Stimulated activated CD4-positive, alpha-beta T cell treated with anti-CD3 and anti-CD28 coated beads, Interleukin-1b, Interleukin-23, amount 100 ng/mL, for 24 hours (primary cell): ENCODE measurements at places on chromosomes 11 and 22.

DNA sequence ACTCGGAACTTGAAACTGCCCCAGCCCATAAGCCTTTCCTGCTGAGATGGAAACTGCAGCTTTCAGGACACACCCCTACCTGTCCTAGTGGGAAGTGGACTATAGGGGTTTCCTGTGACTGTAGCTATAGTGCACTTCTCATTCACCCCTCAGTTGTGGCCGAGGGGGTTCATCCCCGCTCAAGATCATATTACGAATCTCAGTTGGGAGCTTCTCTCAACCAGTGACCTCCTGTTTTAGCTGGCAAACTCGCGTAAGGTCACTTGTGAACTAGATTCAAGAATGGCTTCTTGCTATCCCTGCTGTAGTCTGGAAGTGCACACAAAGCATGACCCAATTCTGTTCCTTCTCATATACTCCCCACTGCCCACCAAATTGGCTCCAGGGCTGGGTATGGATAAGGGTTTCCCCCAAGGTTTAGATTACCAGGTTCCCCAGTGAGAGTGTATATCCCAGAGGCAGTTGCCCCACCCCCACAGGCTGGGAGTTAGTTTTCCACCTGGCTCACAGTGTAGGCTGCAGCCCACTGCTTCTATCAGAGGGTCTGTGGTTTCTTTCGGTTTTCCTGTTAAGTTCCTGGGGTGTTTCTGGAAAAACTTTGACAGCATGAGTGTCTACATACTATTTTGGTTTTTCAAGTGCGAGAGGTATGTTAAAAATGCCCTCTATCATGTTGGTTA lies 812.9 kb downstream of the JRKL start:
- DNase-seq = no peak

GRCh38 chr11:17639781-17640180 lies 79.6 kb upstream of the MYOD1 start:
- DNase-seq = no peak

GRCh38 chr22:25059438-25059837 lies 106.9 kb downstream of the KIAA1671 start:
- no peak for DNase-seq

DNA sequence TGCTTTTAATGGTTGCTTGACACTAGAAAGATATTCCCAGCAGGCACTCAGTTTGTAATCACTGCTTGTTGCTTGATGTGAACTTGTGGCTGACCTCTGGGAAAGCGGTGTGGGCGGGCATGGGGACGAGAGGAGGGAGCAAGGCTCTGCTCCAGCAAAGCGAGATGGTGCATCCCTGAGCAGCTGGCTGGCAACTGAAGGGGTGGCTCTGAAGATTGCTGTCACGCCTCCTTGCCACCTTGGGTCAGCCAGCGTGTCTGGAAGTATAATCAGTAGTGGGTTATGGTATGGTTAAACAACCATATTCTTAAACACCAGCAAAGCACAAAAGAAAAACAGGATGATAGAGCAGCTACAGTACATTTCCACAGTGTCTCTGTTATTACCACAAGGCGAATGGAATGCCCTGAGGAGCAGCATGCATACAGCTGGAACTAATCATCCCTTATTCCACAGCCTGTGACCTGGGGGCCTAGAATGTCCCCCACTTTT lies 124.5 kb downstream of the TRIM44 start:
- no peak for DNase-seq

DNA sequence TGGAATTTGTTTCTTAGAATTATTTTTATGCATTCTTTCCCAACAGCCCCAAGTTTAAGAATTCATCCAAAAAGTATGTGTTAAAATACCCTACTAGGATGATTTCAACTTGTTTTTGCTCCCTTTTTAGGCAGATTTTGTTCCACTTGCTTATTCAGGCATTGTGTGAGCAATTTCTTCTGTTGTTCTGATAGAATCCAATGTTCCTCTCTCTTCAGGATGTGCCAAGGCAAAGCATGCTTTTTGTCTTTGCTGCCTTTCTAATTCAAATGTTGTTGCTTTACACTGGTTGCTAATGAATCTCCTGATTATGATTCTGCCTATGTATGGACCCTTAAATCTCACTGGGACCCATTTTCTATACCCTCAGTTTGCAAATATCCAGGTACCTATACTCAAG lies 131.2 kb upstream of the ARHGAP42 start:
- no peak for DNase-seq

GRCh38 chr11:11789735-11790369 lies 51.9 kb upstream of the USP47 start:
- no peak for DNase-seq

DNA sequence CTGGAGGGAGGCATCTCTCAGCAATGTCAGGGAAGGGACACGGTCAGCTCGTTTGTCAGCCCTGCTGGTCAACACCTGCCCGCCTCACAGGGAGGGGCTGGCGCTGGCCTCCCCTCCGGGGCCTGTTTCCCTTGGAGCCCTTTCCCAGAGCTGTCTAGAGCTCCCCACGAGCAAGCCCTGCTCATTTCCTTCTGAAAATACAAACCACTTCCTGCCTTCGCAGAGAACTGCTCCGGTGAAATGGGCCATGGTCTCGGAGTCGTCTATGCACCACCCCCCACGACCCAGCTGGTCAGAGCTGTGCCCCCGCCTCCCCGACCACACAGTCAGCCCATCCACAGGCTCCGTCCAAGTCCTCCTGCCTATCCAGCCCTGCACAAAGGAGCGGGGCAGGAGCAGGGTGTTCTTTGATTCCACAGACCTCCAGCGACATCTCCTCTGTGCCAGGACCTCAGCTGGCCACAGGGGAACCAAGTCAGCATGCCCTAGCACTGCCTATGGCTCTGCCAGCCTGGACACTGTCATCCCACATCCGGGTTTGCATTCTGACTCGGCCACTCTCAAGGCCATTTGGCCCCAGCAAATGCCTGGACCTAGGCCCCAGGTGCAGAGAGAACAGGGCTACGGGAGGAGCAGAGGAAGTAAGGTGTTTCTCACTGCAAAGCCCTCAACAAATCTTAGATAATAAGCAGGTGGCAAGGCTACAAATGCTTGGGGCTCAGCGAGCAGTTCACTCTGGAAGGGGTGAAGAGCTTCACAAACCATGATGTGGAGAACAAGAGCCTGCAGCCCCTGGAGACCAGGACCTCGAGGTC lies 82.1 kb upstream of the WNT11 start:
- DNase-seq = no peak

- no peak for DNase-seq
These were observed 9.0 kb downstream of the RAC2 start for GRCh38 chr22:37234736-37235711.

GRCh38 chr11:45096636-45097035 lies 49.8 kb upstream of the PRDM11 start:
- DNase-seq = no peak

- no peak for DNase-seq
These were observed 367 bp downstream of the HPS5 start for GRCh38 chr11:18321578-18321968.
